ENCODE measurements at places on chromosomes 16 and 17.
A peak's percentile ranks its signal among the peaks of the same experiment; 100 is the strongest.

GRCh38 chr16:21277927-21278706 lies at the start of gene CRYM:
CRYM (minus strand) TSS chr16:21278290; CDS start chr16:21278251, 39 bp downstream.
- peak; percentile 9 for DNase-seq

- no peak for DNase-seq
These were observed 32.0 kb upstream of the AQP8 start for GRCh38 chr16:25184771-25185170.

DNA sequence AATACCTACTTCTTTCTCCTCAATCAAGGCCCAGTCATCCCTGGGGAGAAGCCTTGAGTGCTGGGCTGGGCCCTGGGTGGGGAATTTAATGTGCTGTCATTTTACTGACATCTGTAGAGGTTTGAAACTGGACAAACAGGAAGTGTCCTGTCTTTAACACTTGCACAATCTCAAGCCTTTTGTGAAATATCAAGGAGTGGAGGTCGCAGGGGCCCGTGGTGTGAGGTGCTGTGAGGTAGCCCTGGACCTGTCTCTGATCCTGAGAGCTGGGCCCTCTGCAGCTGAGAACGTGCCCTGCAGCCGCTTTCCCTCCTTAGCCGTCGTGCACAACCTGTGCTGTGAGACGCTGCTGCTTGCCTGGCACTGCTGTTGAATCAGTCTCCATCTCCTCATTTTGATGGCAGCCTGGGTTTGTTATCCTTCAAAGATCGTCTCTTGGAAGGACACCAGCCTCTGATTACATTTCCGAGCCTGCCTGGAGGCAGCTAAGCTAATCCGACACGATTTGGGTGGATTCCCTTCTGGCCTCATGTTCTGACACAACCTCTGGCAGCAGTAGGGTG lies 29.9 kb downstream of the SMARCE1 start:
- no peak for DNase-seq

DNA sequence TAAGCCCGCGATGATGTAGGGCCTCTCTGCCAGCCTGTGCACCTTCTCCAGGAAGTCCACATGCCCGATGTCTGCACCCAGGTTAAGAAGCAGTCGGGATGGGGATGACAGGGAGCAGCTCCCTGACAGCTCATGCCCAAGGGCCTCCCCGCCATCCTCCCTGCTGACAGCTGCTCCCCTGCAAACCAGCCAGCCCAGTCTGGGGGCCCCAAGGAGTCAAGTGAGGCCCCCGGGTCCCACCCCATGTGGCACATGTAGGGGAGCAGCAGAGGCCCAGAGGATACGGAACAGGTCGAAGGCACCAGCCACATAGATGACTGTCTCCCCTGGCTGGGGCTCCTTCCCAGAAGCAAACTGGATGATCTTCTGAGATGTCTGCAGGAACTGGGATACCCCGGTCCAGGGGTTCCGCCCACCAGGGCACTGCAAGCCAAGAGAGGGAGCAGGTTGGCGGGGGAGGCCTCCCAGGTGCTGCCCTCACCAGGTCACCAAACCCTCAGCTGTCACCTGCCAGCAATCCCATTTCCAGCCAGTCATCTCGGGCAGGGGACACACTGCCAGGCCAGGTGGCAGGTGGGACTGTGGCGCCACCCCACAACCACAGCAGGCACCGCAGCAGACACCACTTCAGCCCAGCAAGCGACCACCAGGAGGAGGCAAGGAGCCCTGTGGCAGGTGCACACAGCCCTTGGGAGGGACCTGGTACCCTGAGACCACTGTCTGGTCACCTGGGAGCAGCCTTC lies 4.6 kb downstream of the PCYT2 start:
- DNase-seq: no peak

DNA sequence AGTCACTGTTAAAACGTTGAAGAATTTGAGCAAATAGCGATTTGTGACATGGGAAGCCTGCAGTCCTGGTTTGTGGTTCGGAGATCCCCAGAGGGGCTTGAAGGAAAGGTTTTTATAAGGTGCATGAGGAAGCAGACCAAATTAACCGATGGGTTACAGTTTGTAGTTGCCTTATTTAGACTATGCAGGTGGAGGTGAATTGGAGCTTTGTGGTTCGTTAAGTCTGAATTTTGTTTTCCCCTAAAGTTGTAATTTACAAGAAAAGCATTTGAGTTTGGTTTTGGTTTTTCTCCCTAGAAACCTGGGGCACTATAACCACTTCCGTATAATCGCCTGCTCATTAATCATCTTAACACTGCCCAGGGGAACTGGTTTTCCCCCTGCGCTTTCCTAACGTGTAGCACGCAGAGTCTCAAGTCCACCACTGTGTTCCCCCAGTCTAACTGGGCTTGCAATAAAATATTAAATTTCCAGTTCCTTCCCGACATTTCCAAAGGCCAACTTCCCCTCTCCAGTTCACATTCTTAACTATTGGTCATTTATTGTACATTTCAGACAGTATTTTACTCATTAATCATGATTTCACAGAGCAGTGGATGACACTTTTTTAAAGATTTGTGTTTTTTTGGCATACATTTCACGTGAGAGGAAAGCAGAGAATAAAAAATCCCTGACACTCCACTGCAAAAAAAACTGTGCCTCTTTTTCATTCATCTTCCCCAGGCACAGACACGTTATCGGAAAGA lies 932 bp downstream of the ZNF267 start:
- DNase-seq: peak; percentile 28

- peak; percentile 24 for DNase-seq
These were observed 7.9 kb upstream of the SCNN1G start for GRCh38 chr16:23174622-23175021.

GRCh38 chr16:28845293-28845692 lies 855 bp downstream of the TUFM start:
- peak; percentile 18 for DNase-seq

- DNase-seq: no peak
These were observed 27.2 kb downstream of the PLCD3 start for GRCh38 chr17:45104907-45105624.

DNA sequence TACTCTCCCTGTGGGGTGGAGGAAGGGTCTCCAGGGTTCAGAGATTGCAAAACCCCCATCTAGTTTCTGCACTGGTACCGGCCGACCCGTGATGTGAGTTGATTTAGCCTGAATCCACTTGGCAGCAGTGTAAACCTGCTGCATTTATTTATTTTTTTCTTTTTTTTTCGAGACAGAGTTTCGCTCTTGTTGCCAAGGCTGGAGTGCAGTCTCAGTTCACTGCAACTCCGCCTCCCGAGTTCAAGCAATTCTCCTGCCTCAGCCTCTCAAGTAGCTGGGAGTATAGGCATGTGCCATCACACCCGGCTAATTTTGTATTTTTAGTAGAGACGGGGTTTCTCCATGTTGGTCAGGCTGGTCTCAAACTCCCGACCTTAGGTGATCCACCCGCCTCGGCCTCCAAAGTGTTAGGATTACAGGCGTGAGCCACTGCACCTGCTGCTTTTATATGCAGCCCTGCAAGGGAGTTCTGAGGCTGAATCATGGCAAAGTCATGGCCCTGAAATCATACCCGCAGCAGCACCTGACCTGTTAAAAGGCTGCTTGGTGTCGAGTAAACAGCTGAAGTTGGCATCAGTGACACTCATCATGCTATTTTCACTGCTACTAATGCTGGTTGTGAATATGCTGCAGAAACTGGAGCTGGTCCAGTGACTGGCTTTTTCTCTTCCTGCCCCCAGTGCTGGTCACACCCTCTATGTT lies 21.4 kb downstream of the DEXI start:
- DNase-seq: no peak

DNA sequence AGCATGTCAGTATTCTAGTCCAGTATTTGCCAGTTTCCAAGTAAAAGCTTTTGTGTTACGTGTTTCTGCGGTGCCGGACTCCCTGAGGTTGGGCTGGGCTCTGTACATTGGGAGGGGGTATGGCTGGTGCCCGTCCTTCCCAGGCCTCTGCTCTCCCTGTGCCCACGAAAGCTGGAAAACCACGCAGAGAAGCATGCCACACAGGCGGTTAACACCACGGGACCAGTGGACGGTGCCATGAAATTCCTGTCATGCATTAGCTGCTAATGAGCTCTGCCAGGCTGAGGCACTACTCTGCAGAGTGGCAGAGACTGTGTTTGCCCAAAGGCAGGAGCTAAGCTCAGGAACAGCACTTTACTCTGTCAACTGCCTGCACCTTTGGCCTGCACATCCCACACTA lies 8.1 kb downstream of the SMIM5 start:
- DNase-seq: no peak

GRCh38 chr16:50683689-50684374 lies 2.7 kb upstream of the SNX20 start:
- no peak for DNase-seq

DNA sequence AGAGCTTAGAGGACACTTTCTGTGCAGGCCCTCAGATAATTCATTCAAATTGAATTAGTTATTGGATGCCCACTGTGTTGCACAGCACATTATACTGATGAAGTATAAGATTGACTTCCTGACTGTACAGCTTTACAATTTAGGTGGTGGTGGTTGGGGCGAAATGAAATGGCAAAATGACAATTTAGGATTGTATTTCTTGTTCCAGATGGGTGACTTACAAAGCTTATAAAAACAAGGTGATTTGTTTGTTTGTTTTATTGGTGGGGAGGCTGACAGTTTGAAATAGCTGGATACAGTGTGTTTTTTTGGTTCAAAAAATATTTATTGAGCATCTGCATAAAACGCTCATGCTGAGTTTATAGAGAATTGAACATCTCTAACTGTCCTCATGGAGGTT lies 1.6 kb downstream of the MAP2K4 start:
- no peak for DNase-seq

GRCh38 chr17:3298260-3298659 lies at the start of gene OR3A1:
OR3A1 (minus strand) TSS chr17:3298360; CDS start chr17:3292582, 5,778 bp downstream.
- DNase-seq: no peak

DNA sequence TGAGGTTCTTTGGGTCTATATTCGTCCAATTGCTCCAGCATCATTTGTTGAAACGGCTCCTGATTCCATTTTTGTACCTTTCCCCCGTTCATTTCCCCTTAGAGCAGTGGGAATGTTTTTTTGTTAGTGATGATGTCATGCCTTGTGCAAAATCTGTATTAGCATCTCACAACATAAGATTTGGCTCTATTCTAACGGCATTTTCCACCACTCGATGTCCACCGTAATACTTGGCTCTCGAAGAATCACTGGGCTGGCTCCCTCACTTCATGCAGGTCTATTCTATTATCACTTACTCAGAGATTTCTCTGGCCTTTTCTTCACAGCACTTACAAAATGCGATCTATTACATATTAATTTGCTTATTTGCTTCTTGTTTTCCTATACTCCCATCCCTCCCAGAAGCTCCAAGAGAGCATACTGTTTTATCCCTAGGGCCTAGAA lies 571 bp upstream of the NME1 start:
- DNase-seq: no peak

DNA sequence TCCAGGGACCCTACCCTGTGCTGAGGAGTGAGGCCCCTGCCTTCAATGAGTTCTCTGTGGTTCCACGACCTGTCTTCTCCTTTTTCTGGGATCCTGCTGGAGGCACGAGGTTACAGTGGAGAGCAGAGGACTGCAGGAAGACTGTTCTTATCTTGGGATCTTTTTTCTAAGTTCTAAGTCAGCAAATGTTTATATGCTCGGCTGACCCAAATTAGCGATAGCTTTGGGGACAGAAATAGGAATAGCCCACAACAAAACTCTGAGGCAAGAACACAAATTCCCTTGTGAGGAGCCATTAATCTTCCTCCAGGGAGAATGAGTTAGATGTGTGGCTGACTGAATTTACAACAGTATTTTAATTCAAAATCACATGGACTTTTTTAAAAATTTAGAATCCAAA lies 46.7 kb downstream of the MYOCD start:
- DNase-seq: no peak

DNA sequence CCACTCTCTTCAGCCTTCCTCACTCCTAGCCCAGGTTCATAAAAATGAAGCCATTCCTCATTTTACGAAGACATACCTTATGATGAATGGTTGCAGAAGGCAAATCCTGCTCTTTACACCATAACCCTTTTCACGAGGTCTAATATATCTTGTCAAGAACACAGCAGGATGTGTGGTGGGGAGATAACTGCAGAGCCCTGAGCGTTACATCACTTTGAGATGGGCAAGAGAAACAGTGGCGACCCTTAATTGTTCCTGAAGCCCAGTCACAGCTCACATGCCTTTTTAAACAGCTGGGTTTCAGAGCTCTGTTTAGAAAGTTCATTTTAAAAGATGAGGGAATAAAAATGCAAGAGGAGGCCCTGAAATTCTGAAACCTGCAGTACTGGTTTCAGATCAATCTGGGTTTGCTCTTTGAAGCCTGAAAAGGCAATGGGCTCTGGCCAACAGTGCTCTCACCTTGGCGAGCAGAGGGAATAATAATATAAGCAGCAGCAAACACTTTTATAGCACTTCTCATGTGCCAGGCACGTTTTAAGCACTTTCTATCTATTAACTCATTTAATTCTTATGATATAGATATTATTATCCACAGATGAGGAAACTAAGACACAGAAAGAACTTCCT lies 2.9 kb downstream of the FAM117A start:
- no peak for DNase-seq

DNA sequence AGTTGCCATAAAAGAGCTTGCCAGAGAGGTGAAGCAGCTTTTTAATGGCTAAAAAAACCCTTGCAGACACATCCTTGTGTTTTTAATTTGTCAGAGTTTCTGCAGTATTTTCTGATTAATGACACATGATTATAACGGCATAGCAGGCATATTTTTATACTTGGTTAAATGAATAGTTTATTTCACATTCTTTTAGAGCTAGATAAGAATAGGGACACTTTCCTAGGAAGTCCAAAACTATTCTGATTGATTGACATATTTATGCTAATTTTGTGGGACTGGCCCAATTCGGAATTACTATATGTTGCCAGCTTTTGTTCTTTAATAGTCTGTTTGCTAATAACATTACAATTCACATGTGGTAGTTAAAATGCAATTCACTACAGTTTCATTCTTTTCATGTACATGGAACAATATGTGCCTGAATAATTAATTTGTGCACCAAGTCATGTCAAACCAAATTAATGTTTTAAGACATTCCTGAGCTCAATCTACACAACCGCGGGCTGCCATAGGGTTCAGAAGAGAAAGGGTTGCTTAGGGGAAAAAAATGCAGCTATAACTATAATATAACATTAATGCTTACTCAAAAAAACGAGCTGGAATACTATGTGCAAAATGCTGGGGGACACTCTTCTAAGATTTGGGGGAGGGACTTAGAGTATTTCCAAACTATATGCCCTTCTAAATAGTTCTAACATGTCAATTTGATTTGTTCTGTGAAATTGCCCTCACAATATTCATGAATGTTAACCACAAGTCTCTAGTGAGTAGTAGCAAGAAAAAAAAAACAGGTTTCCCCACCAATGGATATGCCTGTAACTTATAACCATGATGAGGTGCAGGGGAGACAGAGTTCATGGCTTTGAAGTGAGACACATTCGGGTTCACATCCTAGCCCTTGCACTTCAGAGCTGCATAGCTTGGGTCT lies 305.4 kb downstream of the CEP112 start:
- no peak for DNase-seq

- no peak for DNase-seq
These were observed 324 bp upstream of the HCRT start for GRCh38 chr17:42185621-42185930.

- no peak for DNase-seq
These were observed 1.4 kb downstream of the FKBP10 start for GRCh38 chr17:41814195-41814594.

GRCh38 chr16:50303041-50303604 lies 36.8 kb downstream of the ADCY7 start:
- peak; percentile 23 for DNase-seq

GRCh38 chr16:6682142-6682811 lies 650.4 kb upstream of the RBFOX1 start:
- DNase-seq: no peak

GRCh38 chr16:30926937-30927788 lies 3.8 kb downstream of the FBXL19 start:
- DNase-seq: no peak

- peak; percentile 87 for DNase-seq
These were observed 47.3 kb downstream of the TBC1D16 start for GRCh38 chr17:79988185-79988971.

Data from astrocyte of the spinal cord (primary cell).